ENCODE measurements at places on chromosomes 1 and 21.

GRCh38 chr1:93665015-93665414, 16.6 kb downstream of the BCAR3 start:
- no peak for ATAC-seq

DNA sequence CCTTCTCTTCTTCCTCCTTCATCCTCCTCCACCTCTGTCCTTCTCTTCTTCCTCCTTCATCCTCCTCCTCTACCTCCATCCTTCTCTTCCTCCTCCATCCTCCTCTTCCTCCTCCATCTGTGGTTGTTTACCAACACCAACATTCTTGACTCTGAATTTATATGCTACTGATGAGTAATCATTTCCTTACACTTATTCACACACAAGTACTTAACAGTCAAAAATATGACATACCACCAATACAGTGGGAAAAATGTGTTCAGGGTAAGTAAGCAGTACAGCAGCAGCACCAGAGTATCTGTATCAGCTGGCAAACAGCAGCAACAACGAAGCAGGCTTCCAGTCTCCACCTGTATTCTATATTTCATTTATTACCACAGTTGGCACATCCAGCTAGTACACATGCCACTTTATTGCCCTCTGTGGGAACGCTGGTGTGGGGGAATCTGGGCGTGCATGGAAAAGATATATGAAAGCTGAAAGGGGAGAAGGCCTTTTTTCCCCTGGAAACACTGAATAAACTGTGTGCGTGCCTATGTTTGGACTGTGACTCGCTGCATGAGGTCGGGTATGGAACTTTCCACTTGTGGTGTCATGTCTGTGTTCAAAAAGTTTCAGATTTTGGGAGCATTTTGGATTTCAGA, 16.0 kb downstream of the ADSS2 start:
- ATAC-seq: peak; percentile 55

DNA sequence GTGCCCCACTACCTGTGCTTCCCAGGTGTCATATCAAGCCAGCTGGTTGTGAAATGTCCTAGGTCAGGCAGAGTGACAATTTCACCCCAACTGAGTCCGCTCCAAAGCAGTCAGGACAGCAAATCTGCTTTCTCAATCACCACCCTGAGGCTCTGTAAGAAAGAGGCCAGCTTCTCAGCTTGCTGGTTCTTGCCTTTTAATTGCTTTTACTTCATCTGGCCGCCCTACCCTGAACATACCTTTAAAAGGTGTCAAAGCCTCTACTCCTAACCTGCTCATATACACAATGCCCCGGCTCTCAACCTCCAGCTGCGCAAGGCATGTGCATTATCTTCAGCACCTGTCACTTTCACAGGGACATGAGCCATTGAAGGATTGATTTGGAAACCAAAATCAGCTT, 581.6 kb downstream of the NPHP4 start:
- no peak for ATAC-seq

DNA sequence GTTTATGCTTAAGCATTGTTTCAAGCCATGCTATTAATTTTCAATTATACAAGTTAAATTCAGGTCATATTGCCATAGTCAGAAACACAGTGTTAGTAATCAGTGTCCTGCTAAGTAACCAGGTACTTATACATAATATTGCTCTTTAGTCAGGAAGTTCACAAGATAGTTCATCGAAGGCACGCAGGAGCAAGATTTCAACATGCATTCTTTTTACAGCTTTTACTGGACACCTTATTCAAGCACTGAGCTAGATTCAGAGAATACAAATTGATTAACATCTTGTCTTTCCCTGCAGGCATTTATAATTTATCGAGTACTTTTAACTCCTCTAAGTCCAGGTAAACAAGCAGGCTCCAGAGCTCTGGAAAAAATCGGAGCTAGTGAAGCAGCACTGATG, 202.3 kb upstream of the BRINP3 start:
- ATAC-seq: no peak

GRCh38 chr1:22848405-22848804, 124.3 kb downstream of the LACTBL1 start:
- ATAC-seq: no peak

- no peak for ATAC-seq
These were observed 35.6 kb upstream of the RRP15 start for GRCh38 chr1:218249338-218250140.

DNA sequence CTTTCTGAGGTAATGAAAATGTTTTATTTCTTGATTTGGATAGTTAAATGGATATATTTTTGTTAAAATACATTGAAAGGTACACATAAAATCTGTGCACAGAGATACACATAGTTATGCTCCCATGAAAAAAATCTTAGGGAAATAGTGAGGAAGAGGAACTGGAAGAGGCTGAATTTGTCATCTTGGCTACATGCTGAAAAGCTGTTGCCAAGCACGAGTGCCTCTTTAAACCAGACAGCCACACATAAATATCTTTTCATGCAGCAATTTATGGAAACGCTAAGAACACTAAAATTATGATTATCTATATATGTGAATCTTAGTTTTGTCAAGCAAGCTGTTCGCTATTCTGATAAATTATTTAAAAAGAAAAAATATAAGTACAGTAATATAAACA, 12.8 kb upstream of the ADAR start:
- ATAC-seq: no peak

- no peak for ATAC-seq
These were observed at the start of gene MNDA for GRCh38 chr1:158830904-158831507. MNDA (plus strand) TSS chr1:158831351; CDS start chr1:158842154, 10,803 bp downstream.

DNA sequence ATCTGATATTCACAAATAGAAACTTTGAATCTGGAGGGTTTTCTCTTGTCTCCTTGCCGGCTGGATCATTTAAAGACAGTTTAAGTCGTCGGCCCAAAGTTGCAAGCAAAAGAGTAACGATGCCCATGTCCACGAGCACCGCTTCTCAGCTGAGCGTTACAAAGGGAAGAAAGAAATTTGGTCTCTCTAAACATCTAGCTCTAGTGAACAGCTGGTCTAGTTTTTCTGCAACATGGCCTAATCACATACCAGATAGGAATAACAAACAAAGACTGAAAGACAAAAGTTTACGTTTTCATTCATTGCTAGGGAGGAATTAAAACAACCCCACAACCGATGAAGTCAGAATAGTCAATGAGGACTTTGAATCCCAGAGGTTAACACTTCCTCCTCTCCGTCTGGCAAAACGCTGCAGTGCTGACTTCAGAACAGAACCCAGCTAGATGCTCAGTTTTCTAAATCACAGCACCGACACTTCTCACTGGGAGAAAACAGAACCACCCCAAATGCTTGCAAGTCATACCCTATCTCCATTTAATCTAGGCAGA, 69.4 kb downstream of the NTPCR start:
- ATAC-seq: no peak

DNA sequence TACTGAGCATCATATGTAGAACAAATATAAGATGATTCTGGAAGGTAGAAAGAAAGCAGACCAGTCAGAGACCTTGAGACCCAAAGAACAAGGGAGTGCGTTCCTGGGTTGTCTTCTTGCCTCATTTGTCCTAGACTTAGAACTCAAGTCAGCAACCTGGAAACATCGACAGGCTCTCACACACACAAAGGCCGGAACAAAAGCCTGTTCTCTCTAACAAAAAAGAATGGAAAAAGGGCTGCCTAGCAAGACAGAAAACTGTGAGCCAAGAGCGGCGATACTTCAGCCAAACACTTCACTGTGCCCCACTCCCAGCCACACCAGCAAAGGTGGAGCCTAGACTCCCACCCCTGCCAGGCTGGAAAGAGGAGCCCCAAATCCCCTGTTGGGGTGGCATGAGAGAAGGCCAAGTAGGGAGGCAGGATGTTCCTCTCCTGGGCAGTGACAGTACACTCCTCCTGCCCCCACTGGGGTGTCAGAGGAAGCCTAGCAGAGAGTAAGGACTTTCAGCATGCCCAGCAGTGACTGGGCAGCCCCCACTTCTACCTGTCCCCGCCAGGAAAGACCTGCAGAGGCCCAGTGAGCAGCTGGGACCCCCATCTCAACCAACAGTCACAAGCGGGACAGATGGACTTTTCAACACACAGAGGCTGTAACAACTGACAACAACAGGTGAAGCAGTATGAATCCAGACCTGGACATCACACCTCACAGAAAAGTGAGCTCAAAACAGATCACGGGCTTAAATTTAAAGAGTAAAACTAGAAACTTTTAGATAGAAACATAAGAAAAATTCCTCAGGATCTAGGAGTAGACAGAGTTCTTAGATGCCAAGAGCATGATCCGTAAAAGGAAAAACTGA, 33.0 kb downstream of the MRAP start:
- no peak for ATAC-seq

GRCh38 chr1:22920734-22921451, 51.8 kb downstream of the LACTBL1 start:
- no peak for ATAC-seq

GRCh38 chr1:201025571-201026002, 2.1 kb upstream of the KIF21B start:
- ATAC-seq: no peak

- ATAC-seq: no peak
These were observed 9.4 kb upstream of the CD55 start for GRCh38 chr1:207311888-207312603.

DNA sequence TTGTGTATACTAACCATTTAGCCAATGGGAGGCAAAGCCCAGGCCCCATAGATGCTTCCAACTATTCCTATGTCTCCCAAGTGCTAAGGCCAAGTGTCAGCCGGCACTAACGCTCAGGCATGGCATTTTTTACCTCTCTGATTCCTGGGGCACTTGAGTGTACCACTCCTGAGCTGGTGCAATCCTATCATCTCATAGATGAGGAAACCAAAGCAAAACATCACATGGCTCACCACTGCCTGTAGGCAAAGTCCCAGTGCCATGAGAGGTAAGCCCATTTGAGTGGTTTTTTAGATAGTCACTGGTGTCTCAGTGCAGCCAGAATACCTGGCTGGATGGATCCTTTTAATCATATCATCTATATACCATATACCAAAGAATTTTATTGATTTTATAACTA, 8.0 kb upstream of the CCN1 start:
- no peak for ATAC-seq

DNA sequence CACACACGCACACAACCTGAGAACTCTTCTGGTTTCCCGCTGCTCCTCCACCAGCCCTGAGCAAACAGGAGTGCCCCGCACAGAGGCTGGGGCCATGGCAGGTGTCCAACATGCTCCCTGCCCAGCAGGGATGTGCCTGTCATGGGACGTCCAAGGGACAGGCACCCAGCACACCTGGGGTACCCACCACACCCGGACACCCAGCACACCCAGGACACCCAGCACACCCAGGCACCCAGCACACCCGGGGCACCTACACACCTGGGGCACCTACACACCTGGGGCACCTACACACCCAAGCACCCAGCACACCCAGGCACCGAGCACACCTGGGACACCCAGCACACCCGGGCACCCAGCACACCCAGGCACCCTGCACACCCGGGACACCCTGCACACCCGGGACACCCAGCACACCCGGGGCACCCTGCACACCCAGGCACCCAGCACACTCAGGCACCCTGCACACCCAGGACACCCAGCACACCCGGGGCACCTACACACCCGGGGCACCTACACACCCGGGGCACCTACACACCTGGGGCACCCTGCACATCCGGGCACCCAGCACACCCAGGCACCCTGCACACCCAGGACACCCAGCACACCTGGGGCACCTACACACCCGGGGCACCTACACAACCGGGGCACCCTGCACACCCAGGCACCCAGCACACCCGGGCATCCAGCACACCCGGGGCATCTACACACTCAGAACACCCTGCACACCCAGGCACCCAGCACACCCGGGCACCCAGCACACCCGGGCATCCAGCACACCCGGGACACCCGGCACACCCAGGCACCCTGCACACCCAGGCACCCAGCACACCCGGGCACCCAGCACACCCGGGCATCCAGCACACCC, 37.9 kb downstream of the UBE2G2 start:
- ATAC-seq: no peak

GRCh38 chr1:240342251-240342625, 250.6 kb downstream of the FMN2 start:
- ATAC-seq: no peak

GRCh38 chr1:44472620-44473525, 67.8 kb downstream of the RNF220 start:
- ATAC-seq: no peak

DNA sequence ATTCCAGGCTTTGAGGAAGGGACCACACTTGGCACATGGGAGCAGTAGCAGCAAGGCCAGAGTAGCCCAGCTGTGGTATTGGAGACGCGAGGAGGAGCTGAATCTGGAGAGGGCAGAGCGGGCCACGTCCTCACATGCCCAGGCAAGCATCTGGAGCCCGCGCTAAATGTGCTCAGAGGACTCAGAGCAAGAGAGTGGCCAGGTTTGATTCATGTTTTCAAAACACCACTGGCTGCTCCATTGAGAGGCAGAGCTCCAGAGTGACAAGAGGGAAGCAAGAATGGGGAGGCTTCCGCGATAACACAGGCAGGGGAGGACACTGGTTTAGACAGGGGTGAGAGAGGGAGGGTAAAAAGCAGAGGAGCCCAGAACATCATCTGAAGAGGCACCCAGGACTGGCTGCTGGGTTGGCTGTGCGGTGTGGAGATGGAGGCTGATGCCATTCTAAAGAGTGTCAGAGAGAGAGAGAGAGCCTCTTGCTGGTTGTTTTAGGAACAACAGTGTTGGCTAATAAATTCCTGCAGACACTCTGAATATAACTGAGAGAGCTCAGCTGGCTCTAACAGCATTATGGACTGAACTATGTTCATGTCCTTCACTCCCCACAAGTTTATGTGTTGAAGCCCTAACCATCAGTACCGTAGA, 32.3 kb downstream of the RCAN1 start:
- no peak for ATAC-seq
